NCI-H187 treated with DMSO at 0.1 percent for 48 hours (cell line): ENCODE measurements at places on chromosomes 5 and 9.

DNA sequence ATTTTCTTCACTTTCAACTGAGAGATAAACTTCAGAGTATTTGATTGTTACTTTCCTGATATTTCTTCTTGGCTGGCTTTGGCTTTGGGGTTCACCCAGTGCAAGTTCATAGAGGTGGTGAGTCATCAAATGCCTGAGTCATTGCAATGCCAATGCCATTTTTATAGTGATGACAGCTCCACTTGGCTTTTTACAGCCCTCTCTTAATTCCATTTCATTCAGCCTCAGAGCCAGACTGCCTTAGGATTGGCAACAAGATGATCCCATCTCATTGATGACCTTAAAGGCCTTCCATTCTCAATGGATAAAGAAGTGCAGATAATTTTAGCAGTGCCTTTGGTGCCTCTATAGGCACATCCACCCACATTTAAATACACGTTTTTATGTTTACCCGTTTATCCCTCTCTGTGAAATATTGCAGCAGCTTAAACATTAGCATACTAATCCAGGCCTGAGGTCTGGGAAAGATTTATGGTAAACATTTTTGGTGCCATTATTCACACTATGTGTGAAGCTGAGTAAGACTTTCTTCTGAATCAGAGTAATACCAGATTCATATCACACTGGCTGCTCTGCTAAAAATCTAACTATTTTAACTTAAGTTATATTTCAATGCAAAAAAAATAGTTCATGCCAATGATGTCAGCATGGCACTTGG, 88.9 kb upstream of the TYRP1 start:
- DNase-seq, result no peak

DNA sequence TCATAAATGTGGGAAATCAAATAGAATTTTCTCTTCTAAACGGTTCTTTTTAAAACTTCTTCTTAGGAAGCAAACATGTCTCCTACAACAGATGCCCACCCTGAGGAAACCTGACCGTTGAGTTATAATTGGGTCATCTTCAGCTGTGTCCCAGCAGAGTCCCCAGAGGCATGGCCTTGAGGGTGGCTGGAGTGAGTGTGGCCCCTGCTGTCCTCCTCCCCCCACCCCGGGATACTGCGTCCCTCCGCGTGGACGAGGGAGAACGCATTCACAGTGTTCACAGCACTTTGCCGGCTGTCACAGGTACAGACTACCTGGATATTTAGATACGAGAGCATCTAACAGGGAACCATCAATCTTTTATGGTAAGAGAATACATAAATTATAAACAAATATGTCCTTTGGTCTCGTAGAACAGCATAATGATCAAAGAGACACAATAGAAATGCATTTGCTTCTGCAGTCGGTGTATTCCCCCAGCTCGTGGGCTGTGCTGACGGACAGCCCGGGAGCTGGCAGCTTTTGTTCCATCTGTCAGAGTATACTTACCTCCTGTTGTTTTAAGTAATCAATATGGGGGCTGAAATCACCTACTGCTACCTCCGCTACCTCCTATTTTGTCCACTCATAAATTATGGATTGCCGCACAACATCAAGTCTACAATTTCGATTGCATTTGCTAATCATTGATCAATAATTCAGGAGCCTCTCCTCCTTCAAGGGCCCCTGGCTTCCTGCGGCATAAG, 214.7 kb downstream of the IRX2 start:
- no peak for DNase-seq

DNA sequence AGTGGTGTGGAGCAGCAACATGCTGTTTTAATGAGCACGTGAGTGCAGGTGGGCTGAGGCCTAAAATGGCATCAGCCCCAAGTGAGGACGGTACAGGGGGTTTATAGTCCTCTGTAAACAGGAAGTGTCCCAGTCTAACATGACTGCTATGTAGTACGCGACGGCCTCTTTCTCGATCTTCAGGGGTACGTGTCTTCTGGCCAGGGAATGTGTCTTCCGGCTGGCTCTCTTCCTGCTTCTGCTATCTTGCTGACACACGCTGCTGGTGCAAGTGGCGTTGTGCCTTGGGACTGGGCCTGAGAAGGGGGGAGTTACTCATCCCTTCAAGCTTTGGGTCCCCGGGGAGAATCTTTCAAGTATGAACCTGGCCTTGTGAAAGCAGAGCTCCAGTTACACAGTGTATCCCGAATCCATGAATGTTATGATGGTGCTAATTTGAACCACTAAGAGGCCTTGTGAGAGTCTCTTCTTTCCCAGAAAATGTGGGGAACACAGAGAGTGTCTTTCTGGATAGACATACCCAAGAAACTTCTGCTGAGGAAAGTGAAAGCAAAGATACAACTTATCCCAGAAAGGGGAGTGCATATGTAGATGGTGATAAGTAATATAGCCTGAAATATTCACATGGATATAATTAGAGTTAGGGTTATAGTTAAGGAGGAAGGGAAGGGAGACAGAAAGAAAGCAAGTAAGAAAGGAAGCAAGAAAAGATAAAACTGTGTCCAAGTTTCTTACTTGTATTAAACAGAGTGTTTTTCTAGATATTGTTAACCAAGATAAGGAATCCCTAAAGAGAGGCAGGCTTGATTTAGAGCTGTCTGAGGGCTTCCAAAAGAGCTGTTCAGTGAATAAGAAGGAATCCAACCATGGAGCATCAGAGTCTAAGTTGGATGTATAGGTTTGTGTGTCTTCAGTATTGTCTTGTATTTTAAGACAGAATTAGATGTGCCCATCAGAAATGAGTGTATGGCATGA, 35.5 kb upstream of the ANXA2R start:
- peak; percentile 79 for DNase-seq

DNA sequence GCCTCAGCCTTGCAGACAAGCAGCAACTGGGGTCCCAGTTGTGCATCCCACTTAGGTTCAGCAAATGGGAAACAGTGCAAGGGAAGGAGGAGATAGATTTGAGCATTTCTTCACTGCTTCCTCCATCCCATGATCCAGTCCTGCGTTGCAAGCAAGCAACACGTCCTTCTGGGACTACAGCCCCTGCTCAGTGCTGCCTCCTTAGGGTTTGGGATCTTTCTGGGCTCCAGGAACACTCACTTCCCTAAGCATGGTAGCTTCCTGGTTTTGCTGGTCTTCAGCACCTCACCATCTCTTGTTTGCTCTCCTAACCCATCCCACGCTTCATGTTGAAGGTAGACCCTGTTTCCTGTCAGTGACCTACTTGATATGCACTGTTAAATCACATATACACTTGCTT, 444.7 kb downstream of the MED10 start:
- DNase-seq, result no peak

- no peak for DNase-seq
Measured at GRCh38 chr5:37720550-37720952, 119.3 kb downstream of the GDNF start.
